ENCODE measurements at places on chromosomes 6 and 20.

GRCh38 chr6:134173366-134173725 lies 120.9 kb upstream of the SLC2A12 start:
- DNase-seq: no peak

GRCh38 chr6:37122861-37123260 lies 47.1 kb upstream of the PIM1 start:
- no peak for DNase-seq

DNA sequence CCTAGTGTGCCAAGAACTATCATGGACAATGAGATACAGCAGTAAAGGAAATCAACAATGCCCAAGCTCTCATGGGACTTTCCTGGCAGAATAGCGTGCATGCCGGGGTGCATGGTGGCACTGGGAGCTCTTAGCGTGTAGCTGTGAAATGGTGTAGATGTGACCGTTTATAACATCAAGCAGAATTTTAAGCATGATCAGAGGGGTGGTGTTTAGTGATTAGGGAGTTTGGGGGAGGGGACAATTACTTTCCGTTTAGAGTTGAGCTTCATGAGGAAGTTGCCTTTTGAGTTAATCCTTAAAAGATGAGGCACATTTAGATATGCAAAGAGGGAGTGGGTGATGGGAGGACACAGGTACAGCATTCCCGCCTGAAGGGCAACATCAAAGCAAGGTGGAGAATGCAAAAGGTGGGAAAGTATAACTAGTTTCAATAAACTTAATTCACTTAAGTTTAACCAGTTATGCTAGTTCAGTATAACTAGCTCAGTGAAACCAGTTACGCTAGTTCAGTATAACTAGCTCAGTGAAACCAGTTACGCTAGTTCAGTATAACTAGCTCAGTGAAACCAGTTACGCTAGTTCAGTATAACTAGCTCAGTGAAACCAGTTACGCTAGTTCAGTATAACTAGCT lies 661.6 kb downstream of the QKI start:
- DNase-seq: no peak

DNA sequence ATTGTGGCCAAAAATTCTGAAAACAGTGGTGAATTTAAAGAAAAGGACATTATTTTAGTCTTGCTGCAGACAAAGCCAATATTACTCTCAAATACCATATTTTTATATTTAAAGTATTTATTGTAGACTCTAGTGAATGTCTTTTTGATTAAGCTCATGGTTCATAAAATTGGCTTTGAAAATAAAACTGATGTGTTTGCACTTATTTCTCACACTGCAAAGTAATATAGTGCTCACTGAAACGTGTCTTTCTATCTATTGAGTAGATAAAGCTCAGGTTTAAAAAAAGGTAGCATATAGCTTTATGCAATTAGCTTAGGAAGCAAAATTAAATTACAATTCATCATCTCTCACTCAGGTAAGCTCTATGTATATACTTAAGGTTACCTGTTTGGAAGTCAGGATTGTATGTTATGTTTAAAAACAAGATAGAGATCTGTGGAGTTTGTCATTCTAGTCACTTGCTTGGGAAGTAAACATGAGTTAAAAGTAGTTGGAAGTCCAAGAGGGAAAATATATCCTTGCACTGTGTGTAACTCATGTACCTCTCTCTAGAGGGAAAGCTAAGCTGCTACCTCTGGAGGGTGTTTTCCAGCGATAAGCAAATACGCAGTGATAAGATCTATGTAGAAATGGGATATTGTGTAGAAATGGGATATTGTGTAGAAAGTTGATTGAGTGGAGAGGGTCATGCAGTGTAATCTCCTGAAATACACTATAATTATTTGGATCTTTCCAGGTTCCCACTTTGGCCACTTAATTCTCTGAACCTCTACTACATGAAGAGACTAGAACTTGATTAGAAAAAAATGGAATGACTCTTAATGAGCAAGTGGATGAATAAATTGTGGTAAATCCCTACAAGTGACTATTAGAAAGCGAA lies 29.9 kb upstream of the SPTLC3 start:
- no peak for DNase-seq

GRCh38 chr6:110930781-110931180 lies 27.7 kb upstream of the GTF3C6 start:
- no peak for DNase-seq

DNA sequence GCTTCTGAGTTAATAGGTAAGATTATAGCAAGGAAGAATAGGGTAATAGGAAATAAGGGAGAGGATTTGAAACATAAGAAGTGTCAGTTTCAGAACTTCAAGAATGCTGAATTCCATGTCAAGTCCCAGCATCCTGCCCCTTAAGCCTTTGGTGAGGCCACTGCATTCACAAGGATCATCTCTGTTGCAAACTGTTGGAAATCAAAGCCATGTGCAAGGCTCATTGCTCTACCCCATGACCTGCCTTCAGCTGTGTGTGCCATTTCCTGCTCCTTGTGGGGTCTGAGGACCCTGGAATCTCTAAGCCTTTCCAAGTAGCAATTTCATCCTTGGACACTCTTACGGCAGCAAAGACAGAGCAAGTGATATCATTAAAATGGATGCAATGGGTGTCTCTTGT lies 203.0 kb downstream of the CDC5L start:
- no peak for DNase-seq

DNA sequence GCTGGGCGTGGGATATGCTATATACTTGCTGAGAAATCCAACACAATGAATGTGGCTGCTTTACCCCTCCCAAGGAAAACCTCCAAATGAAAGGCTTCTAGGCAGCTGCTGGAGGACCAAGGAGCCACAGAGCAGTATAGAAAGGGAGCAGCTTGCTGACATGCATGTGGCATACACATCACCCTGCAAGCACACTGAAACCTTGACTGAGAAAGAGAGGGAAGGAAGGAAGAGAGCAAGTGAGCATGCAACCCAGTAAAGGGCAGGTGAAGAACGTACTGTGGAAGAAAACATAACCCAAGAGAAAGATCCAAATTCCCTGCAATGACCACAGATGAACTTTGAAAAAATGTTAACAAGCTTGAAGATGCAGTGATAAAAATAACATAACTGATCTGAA lies 543.0 kb downstream of the KIF16B start:
- DNase-seq: no peak

DNA sequence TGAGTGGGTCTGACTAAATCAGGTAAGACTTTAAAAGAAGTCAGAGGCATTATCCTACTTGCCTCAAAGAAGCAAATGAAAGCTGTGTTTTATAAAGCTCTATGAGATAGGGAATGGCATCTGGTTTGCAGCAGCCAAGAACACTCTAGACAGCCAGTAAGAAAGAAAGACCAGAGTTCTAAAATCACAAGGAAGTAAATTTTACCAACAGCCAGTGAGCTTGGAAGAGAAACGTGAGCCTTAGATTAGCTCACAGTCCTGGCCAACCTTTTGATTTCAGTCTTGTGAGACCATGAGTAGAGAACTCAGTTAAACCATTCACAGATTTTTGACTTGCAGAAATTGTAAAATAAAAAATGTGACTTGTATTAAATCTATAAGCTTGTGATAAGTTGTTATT lies 693.0 kb downstream of the EYS start:
- no peak for DNase-seq

GRCh38 chr6:20200761-20201630 lies 11.3 kb downstream of the MBOAT1 start:
- no peak for DNase-seq

DNA sequence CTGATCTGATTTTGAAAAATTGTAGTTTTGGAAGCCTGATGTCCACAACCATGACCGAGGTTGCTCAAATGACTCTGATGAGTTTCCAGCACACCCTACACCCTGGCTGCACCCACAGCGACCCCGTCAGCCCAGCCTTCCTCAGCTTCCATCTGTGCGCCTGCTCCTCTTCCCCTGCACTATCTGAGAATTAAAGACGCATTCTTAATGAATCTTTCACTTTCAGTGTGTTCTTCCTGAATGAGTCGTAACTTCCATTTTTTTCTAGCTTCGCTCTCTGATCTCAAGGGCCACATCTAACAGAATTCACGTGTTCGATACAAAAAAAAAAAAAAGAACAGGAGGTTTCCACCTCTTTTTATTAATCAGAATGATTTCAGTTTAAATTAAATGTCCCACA lies 21.3 kb upstream of the RREB1 start:
- DNase-seq: no peak

GRCh38 chr20:31709939-31710338 lies 12.7 kb downstream of the BCL2L1 start:
- no peak for DNase-seq

GRCh38 chr6:167797476-167798265 lies 29.0 kb upstream of the AFDN start:
- DNase-seq: no peak

DNA sequence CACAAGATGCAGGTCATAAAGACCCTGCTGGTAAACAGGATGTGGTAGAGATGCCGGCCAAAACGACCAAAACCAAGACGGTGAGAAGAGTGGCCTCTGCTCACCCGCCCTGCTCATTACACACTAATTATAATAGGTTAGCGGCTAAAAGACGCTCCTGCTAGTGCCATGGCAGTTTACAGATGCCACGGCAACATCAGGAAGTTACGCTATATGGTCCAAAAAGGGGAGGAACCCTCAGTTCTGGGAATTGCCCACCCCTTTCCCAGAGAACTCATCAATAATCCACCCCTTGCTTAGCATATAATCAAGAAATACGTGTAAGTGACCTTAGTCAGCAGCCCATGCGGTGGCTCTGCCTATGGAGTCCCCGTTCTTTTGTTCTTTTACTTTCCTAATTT lies 17.6 kb downstream of the BHLHE23 start:
- DNase-seq: no peak

GRCh38 chr20:53639647-53640440 lies 46.2 kb upstream of the ZNF217 start:
- DNase-seq: no peak

DNA sequence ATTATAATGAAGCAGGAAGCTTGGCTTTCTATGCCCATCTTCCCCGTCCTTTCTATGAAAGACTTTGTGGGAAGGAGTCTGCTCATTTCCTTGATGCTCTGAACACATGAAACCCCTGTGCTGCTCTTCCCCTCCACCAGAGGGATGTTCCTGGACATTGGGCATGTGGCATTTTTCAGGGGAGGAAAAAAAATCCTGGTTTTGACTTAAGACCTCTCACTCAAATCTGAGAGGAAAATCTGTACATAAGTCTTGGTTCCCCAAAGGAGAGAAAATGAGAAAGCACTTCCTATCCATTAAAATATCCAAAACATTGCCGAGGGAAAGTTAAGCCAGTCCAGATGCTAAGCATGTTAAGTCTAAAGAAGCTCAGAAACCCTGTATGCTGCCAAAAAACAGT lies 393.0 kb downstream of the PAX1 start:
- no peak for DNase-seq
